ENCODE measurements at places on chromosomes 6 and 20.

- DNase-seq = no peak
Observed at GRCh38 chr20:47318586-47319516, 37.6 kb downstream of the ZMYND8 start.

- no peak for DNase-seq
Observed at GRCh38 chr6:92617721-92618120, 801.6 kb downstream of the EPHA7 start.

DNA sequence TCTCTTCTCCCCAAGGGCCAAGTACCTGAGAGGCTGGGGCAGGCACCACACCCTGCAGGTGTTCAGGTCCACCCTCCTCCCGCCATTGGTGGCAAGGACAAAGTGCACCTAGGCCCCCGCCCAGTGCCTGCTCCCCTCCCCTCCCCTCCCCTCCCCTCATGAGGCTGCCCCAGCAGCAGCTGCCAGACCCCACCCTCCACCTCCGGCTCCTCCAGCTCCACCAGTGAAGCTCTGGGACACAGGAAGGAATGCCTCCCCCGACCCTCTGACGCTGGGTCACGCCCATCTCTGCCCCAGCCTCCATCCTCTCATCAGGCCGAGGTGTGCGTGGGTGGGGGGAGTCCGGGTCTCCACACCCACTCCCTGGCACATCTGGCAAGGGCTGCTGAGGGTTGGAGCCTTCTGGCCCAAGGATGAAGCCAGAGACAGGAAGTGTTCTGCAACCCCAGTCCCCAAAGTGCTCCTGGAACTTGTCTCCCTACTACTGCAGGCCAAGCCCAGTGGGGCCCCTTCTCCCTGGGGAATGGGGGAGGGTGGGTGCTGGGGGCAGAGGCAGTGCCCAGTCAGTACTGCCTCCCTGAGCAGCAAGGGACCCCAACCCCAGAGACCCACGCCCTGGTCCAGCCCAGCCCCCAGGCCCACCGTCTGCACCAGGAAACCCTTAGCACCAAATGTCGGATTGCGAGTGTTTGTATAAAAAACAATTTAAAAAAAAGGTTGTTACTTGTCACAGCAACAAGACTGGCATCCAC is 1.6 kb upstream of the UCKL1 start:
- peak; percentile 60 for DNase-seq

DNA sequence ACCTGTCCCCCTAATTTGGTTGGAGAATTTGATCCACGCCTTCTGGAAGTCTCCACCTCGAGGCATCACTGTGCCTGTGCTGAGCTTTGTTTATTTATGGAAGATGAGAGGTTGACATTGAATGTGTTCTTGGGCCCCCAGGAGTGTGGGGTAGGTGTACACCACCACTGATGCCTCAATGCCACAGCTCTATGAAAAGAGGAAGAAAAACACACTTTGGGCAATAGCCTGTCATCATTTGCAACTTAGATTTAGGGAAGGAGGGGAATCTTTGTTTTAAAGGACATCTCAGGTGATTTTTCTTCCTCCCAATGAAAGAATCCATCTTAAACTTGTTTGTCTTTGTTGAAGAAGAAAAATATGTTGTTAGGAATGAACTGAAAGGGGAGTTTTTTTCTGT is 42.6 kb downstream of the TBC1D7 start:
- no peak for DNase-seq

GRCh38 chr6:88680654-88681053 is 282.8 kb downstream of the RNGTT start:
- no peak for DNase-seq

GRCh38 chr6:161540532-161540931 is 266.7 kb upstream of the AGPAT4 start:
- no peak for DNase-seq

All from activated CD4-positive, alpha-beta T cell treated with anti-CD3 and anti-CD28 coated beads, Interleukin-2, amount 50 U/mL, for 4 hours (primary cell).